ENCODE measurements at places on chromosomes 4 and X. TPM values are rescaled to one million over a fixed set of nuclear protein-coding genes. Genes with fewer than 3 reads are reported as not detected.
A peak's percentile ranks its signal among the peaks of the same experiment; 100 is the strongest.

GRCh38 chr4:77025643-77026321 lies 50.0 kb downstream of the CCNI start:
- ATAC-seq = no peak

DNA sequence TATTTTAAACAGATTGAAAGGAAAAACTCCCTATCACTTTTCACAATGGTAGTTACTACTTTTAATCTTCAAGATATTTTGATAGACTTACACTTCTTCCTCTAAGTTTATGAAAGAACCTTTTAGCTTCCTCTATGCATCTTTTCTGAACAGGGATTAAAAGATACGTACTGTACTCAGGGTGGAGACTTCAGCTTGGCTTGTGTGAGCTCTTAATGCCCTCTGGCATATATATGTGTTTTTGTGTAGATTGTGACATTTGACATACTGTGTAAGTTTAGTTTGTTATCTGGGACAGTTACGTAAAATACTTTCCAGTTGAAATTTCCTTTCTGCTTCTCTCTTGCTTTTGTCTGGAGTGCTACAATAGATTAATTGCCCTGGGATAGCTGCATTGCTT lies 109.3 kb upstream of the NUDT6 start:
- no peak for ATAC-seq

DNA sequence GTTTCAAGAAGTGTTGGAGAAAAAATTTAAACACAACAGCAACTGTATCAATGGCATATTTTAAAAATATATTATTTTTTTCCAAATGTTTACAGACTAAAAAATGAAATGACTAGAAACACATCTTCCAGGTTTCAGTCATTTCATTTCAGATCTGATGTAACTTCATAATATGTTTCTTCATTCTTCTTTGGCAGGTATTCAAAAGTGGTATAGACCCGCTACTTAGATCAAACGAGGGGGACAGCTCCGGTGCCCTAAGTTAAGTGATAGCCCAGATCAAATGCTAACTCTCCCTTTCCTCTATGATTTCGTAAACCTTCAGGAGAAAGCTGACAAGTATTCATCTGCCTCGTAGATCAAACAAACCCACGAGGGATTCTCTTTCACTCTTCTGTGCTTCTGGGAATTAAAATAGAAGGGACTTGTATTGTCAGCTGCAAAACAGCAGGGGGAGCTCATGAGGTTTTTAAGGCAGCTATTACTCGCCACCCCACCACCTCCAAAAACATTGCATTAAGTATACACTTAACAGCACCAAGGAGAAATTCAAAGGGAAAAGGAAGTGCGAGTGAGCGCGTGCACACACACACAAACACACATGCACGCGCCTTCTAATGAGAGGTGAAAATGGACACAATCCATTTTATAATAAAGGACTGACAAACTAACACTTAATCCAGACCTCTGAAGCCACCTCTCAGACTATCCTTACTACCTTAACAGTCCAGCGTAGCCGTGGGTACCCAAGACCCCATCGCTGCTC lies 21.4 kb downstream of the HELT start:
- peak; percentile 45 for ATAC-seq

GRCh38 chrX:87924619-87925018 lies 407.0 kb downstream of the KLHL4 start:
- no peak for ATAC-seq

DNA sequence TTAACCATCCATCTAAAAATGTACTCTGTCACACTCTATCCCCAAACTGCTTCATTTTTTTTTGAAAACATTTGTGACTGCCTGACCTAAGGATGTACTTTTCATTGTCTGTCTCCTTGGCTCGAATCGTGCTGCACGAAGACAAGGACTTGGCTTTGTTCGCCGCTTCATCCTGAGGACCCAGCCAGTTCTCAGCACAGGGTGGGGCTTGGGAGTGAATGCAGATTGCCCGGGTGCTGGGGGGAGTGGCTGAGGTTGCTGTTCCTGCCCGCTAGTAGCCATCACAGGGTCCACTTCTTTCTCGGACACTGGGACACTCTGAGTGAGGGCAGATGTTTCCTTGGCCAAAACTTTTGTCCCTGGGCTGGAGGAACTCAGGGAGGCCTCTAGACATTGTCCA lies 70.1 kb upstream of the CLCN4 start:
- no peak for ATAC-seq

- ATAC-seq = no peak
These were observed 74.6 kb upstream of the MID1IP1 start for GRCh38 chrX:38726612-38727011.

DNA sequence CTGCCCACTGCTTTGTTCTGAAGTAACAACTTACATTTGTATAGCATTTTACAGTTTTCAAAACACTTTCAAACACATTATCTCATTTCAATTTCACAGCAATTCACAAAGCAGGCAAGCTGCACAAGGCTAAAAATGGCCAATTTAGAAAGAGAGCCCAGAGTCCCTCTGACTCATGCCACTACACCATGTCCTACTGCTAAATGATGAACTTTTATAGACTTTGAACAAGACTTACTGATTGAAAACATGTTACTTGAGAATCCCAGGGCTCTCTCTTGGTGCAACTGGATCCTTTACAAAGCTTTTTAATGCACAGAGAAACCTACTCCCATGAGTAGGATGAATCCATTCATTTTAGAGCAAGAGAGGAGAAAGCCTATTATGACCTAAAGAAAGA lies 5.8 kb upstream of the G3BP2 start:
- ATAC-seq = no peak

DNA sequence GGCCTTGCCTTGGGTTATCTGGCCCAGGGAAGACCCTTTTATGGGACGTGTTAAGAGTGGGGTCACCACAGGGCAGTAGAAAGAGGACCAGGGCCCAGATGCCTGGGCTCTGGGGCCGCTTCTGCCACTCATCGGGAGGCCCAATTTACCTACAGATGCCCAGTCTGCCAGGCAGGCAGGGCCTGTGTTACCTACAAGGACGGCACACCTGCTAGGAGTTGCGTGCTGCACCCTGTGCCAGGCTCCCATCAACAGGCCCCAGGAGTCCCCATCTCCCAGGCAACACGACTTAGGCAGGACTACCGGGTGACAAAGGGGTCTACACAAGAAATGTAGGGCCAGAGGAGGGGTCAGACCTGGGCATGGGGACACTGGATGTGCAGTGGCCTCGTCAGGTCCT lies 34.6 kb downstream of the WDR1 start:
- no peak for ATAC-seq

DNA sequence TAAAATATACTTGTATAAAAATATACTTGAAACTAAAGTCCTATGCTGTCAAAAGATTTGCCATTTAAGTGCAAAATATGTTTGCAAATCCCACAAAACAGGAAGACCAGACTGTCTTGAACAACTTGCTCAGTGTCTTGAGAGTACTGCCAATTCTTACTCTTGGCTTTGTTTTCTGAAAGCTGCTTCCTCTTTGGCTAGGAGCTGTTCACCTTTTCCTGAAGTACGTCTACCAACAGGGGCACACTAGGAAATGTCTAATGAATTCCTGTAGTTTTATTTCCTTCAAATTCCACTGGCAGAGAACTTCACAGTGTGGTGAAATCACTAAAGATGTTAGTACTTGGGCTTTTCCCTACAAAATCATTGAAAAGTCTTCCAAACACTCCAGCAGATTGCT lies 46.4 kb upstream of the ABCG2 start:
- no peak for ATAC-seq

DNA sequence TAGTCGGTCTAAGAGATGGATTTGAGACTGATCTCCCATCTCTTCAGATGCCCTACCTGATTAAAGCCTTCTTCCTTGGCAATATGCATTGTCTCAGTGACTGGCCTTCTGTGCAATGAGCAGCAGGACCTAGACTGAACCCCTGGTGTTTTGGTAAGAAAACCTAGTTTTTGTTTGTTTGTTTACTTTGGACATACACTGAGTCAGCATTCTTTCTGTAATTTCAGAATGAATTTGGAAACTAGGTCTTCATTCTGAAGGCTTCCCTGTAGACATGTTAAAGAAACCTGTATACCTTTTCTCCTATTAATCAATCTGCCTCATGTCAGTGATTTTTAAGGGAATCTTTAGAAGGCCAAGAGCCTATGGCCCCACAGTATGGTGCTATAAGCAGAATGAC lies 597.5 kb upstream of the HTR2C start:
- no peak for ATAC-seq

GRCh38 chr4:32847461-32847860 lies 2127.3 kb downstream of the PCDH7 start:
- no peak for ATAC-seq

DNA sequence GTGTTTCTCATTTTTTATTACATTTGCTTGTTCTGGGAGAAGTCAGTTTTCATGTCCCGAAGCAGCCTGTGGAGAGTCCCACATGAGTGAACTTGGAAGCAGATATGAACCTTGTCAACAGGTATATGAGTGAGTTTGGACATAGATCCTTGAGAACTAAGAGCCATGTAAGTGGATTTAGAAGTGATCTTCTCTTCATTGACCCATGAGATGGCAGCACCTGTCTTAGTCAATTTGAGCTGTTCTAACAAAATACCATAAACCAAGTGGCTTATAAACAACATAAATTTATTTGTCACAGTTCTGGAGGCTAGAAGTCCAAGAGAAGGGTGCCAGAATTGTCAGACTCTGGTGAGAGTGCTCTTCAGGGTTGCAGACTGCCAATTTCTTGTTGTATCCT lies 1043.8 kb downstream of the ADGRL3 start:
- ATAC-seq = no peak

GRCh38 chr4:13409324-13409723 lies 74.8 kb downstream of the RAB28 start:
- no peak for ATAC-seq

DNA sequence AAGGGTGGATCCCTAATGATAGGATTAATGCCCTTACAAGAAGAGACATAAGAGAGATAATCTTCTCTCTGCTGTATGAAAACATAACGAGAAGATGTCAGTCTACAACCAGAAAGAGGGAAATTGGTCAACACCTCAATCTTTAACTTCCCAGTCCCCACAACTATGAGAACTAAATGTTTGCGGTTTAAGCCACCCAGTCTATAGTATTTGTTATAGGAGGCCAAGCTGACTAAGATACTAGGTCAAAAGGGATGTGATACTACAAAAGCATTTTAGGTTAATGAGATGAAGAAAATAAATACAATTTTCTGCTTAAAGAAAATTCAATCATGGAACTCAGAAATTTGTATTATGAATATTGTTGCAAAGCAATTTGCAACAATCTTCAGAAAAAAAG lies 55.4 kb upstream of the LHFPL1 start:
- ATAC-seq = no peak

GRCh38 chr4:94598758-94599157 lies 147.0 kb downstream of the PDLIM5 start:
- ATAC-seq = no peak

DNA sequence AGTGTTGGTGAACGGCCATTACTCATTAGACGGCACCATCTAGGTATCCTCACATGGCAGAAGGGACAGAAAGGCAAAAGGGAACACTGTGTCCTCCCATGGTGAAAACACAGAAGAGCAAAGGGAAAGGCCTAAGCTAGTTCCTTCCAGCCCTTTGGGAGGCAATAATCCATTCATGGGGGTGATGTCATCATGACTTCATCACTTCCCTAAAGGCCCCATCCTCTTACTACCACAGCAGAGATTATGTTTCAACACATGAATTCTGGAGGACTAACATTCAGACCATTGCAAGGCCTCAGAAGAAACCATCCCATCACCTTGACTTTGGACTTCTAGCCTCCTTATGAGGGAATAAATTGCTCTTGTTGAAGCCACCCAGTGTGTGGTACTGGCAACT lies 238.2 kb downstream of the MGST2 start:
- peak; percentile 11 for ATAC-seq

GRCh38 chr4:39526765-39527295 lies 409 bp downstream of the UGDH start:
- no peak for ATAC-seq

DNA sequence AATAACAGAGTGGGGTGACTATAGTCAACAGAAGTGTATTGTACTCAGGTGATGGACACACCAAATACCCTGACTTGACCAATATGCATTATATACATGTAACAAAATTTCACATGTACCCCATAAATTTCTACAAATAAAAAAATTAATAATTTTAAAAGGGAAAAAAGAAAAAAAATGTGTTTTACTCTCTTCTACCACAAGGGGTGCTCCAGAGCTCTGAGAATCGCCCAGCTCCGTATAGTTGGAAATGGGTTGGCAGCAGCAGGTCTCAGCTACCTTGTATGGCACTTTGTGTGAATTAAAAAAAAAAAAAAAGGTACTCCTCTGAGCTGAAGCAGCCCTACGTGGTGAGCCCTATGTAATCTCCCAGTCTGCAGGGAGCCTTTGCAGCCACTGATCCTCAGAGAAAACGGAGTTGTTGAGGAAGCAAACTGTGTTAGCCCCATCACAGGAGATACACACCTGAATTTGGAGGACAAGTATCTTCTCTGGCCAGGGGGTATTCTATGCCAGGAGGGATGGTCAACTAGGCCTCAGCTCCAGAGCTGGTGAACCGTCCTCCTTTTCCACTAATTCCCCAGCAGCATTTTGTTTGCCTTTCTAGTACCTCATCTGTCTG lies 17.2 kb upstream of the POLA1 start:
- no peak for ATAC-seq

DNA sequence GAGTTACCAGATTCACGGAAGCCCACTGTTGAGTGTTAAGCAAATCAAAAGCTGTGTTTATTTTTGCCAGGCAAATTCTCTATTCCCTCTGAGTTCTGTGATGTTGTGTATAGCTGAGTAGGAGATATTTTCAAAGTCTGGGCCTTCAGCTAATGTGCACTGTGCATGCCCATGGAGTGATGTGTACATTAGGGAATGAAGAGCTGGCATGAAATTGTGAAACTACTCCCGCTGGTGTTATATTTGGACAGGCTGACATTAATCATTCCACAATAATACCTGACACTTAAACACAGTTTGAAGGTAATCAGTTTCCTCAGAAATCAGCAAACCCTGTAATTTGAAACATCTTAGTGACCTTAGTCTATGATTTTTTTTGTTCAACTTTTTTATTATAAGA lies 88.1 kb upstream of the MBNL3 start:
- ATAC-seq = no peak

DNA sequence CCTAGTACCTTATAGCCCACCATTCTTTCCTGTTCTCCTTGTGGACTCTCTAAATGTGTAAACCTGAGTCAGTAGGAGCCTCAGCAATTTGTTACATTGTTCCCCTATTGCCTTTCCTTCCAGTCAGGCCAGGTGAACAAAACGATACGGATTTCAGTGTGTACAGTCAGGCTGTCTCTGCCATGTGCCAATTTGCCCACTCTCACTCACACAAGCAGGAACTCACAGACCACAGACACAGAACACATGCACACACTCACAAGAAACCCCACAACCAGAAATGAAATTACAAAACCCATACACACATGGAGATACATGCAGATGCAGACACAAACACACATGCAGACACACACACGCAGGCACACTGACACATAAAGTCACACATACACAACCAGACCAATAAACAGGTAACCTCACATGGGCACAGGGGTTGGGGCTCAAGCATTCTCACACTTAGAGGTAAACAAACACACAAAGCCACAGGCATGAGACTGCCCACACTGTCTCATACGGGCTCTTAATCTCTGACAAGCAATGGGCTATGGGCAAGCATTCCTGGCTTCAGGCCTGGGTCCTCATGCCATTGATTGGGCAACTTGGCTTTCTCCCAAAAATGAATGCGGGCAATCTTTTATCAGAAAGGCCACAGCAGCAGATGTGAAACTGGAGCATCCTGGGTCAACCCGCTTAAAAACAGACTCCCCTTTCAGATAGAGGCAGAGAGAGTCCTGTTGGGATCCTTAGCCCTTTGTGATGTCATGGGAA lies 68.7 kb downstream of the NBDY start:
- ATAC-seq = no peak

Gene IQSEC2
- 13.4 TPM for total RNA-seq

Gene ASB11
- total RNA-seq = not detected

Gene ADRA2C
- total RNA-seq = 0.24 TPM

Gene KIAA1210
- 0.31 TPM for total RNA-seq

Gene BGN
- total RNA-seq = 2.4 TPM

Gene DGKK
- total RNA-seq = 0.66 TPM
